ENCODE measurements at places on chromosomes 1 and 21.

- DNase-seq: no peak
Measured at GRCh38 chr1:204205486-204205885, 8.3 kb downstream of the GOLT1A start.

GRCh38 chr21:18940791-18941190 is 537.2 kb upstream of the TMPRSS15 start:
- no peak for DNase-seq

- DNase-seq: no peak
Measured at GRCh38 chr1:217193151-217193550, 437.7 kb downstream of the GPATCH2 start.

DNA sequence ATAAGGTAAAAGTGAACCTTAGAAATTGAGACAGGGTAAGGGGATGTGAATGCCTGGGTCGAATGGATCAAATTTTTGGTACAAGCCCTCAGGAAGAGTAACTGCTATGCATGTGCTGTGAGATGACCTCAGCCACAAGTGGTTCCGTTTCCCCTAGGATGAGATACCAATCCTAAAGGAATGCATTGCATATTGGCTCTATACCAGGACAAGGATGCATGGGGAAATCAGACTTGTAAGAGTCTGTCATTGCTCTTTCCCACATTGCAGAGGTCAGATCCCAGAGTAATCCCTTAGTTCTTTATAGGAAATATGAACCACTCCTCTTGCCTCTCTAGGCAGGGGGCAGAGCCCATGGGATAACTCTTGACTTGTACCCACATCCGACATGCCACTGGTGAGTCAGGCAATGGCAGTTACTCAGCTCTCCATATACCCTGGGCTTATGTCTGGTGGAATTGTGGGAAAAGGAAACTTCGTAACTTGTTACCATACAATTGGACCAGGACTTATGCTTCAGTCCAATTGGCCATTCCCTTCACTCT is 428.3 kb upstream of the ZRANB2 start:
- DNase-seq: no peak

- no peak for DNase-seq
Measured at GRCh38 chr1:83900524-83900923, 98.4 kb downstream of the TTLL7 start.

DNA sequence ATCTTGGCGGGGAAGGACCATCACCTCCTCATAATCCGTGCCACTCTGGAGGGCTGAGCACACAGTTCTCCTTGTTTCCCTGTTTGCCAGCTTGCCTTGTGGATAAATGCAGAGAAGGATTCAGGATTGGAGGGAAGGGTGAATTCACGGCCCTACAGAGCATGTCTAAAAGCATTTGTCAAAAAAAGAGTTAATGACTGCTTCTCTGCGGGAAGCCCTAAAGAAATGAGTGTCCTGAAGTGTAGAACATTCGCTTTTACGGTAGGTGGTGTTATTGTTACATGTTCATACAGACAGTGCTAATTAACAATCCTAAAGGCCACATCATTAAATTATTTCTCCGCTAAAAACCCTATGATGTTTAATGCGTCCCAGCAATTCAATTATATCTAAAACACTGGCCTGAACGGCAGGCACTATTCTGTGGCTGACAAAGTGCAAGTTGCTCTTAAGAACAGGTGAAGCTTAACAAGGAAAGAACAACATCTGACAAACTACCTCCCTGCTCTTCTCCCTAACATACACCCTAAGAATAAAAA is 112.3 kb upstream of the NFIA start:
- no peak for DNase-seq

DNA sequence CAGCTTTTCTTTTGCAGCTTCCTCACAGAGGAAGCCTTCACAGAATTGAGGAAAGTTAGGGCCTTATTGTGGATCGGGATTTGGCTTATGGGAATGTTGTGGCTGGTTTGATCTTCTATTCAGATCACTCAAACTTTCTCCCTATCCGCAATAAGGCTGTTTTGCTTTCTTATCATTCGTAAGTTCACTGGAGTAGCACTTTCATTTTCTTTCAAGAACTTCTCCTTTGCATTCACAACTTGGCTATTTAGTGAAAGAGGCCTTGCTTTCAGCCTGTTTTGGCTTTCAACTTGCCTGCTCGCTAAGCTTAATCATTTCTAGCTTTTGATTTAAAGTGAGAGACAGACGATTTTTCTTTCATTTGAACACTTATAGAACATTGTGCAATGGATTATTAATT is 181.9 kb upstream of the B3GALT2 start:
- no peak for DNase-seq

GRCh38 chr1:28517649-28517999 is 11.8 kb downstream of the RCC1 start:
- no peak for DNase-seq

DNA sequence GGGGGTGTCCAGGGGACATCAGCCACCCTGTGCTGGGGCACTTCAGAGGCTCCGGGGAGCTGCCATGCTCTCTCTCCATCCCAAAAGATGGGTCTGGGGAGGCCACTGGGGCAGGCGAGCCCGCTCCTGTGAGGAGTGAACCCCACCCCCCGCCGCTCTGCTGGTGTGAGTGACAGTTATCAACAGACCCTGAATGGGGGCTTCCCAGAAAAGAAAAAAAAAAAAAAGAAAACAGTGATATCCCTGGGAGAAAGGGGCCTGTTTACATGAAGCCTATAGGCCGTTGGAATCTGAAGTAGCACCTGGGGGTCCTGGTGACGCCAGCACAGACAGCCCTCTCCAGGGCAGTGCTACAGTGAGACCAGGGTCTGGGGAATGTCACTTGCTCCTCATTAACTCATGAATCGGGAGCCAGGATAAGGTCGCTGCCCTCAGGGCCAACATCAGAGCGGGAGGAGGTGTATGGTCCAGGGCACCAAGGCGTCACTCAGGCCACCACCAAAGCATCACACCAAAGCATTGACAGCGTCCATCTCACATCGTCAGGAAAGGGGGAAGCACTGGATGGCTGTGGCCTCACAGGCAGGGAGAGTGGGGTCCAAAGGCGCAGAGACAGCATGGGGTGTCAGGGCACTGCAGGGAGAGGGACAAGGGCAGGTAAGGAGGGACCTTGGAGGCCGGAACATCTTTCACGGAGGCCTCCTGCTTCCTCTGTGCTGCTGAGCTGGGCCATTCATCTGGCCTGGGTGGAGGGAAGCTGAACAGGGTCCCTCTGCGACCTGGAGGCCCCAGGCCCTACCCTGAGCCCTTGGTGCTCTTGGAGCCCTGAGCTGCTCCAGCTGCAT is 8.4 kb upstream of the NPHP4 start:
- no peak for DNase-seq

Data from esophagus squamous epithelium (tissue), 5 donors.